ENCODE measurements at places on chromosomes 6 and 20.

GRCh38 chr6:52328729-52329128 is 33.2 kb upstream of the PAQR8 start:
- DNase-seq = no peak

DNA sequence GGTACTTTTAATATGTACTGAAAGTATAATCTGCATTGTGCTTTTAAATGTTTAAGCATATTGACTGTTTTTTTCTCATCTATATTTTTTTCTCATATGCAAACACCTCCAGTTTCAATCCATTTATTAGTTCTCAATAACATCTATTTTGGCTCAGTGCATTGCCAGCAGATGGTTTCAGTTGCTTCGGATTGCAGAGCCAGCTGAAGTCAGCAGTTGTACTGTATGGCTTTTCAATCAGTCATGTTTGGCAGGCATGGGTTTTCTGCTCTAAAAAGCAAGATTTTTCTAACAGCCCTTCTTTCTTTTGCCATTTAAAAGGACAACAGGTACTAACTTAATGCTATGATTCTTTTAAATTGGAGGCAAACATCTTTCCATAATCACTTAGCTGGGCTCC is 121.2 kb downstream of the CD109 start:
- no peak for DNase-seq

- DNase-seq = no peak
These were observed 3.7 kb downstream of the AGPAT4 start for GRCh38 chr6:161270116-161270515.

DNA sequence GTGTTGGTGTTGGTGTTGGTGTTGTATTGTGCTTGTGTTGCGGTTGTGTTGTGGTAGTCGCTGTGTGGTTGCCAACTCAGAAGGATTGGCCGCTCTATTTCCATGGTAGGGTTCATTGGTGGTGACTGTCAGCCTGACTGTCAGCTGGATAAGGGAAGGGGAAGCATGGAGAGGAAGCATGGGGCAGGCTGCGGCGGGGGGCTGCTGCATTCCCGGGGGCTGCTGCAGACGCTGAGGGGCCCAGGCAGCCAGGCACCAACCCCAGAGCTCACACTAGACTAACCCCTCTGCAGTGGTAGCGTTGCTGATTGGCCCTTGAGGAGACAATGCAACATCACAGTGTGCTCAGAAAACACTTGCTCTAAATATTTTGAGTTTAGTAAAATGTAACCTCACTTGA is 199.2 kb downstream of the SMOC2 start:
- DNase-seq = no peak

- DNase-seq = no peak
These were observed at the start of gene HIVEP1 for GRCh38 chr6:12012038-12012557. Gene HIVEP1 (plus strand): TSS chr6:12012312. CDS start chr6:12015629, 3,317 bp downstream.

DNA sequence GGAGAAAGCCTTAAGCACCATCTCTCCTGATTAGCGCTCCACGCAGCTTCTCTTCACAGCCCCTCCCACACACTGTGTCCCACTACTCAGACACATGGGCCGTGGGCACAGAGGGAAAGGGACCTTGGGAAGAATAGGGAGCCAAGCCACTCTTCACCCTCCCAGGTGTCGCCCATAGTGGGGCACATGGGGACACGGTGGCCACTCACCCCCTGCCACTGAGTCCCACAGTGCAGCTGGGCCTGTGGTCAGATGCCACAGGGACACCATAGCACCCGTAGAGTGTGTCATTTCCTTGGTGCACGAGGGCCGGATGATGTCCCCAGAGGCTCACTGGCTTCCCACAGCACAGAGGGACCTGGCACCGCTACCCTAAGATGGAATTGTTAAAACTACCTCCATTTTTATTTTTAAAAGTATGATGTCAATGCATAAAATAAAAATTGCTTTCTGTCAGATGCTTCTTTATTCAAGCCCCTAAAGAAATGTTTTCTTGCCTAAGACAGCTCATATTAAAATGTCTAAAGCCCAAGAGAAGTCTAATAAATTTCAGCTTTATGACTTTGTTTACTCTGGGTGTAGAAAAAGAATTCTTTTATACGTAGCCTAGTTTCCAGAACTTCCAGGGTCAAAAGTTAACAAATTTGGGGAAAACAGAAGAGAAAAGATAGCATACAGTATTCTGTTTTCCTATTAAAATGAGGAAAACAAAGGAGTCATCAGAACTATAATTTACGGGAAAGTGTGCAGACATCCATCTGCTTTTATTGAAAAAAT is 191.0 kb upstream of the SNX9 start:
- no peak for DNase-seq

Measured in breast epithelium (tissue), 4 donors.